LNCaP clone FGC (cell line): ENCODE measurements at places on chromosomes 1 and 21.

DNA sequence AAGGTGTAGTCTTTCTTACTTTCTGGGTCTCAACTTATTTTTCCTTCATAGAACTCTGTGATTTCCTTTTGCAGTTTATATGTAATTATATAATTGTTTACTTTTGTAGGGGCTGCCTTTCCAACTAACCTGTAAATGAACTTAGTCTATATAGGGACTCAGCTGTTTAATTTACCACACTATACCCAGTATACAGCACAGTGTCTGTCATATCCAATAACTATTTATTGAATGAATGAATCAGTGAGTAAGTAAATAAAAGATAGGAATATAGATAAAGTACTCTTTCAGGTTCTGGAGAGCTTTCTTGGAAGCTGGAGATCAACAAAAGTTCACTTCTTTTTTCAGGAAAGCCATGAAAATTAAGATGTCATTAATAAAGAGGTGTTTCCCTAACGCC lies 174.8 kb downstream of the NTNG1 start:
- peak; percentile 8 for DNase-seq

- no peak for DNase-seq
Observed at GRCh38 chr1:64059556-64059955, 143.9 kb upstream of the UBE2U start.

GRCh38 chr1:22749919-22750684 lies 39.5 kb downstream of the EPHB2 start:
- DNase-seq = no peak

- no peak for DNase-seq
Observed at GRCh38 chr1:79207786-79208185, 201.3 kb upstream of the ADGRL4 start.

- DNase-seq = no peak
Observed at GRCh38 chr1:183444243-183444642, 26.1 kb upstream of the NMNAT2 start.

DNA sequence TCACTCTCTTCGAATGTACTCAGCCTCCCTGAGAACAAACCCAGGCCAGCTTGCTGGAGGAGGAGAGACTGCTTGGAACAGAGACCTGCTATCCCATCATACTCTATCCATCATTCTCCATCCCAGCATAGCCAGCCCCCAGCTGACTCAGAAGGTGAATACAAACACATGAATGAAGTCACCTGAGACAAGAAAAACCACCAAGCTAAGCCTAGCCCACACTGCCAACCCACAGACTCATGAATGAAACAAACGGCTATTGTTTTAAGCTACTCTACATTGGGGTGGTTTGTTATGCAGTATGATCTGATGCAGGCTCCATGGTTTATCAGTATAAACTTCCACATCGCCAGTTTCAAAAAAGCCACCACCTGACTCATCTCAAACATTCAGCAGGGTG lies 395.6 kb downstream of the SETD4 start:
- DNase-seq = no peak

DNA sequence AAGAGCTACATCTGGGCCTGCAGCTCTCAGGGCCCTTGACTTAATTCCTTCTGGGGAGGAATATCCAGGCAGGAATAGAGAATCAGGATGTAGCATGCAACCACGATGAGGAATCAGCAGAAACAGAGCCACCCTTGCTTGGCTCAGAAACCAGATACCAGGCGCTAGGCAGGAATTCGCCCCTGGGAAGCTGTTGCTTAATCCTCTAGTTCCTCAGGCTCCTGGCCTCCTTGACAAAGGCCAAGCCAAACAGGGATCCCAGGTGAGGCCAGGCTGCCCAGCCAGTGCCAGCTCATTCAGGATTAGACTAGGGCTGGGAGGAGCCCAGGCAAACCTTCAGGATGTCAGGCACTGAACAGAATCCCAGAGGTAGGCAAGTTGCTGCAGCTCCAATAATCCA lies 48.2 kb upstream of the IRF2BP2 start:
- no peak for DNase-seq

DNA sequence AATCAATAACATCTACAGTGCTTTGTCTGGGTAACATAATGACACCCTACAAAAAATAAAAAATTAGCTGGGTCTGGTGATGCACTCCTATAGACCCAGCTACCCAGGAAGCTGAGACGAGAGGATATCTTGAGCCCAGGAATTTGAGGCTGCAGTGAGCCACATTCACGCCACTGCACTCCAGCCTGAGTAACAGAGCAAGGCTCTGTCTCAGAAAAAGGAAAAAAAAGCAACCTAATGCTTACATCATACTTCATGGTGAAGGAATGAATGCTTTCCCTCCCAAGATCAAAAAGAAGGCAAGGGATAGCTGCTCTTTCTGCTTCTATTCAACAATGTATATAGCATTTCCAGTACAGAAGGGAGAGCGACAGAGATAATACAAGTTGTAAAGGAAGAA lies 24.2 kb upstream of the CTTNBP2NL start:
- DNase-seq = no peak

GRCh38 chr1:147598621-147599361 lies 57.5 kb downstream of the BCL9 start:
- DNase-seq = no peak

GRCh38 chr1:7526196-7526866 lies 244.8 kb upstream of the VAMP3 start:
- no peak for DNase-seq

GRCh38 chr1:31888291-31888690 lies 49.9 kb downstream of the PTP4A2 start:
- no peak for DNase-seq

DNA sequence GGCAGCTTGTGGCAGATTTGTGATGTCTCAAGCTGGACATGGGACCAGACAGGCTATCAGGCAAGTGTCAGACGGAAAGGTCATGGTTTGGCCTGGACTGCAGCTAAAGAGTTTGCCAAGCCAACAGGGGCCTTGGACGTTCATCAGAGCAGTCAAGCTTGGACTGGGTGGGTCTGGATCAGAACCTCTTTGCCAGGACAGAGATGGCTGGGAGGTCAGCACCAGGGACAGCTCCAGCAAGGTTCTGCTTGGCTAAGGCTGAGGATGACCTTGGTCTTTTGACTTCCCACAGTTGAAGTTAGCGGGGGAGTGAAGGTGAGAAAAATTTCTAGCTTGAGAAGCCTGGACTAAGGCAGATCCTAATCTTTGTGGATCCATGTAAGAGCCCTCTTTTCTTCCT lies 68.1 kb downstream of the GRIK3 start:
- no peak for DNase-seq

- no peak for DNase-seq
Observed at GRCh38 chr1:160789051-160789701, 6.8 kb upstream of the LY9 start.
